ENCODE measurements at places on chromosomes 5 and 9. TPM values are rescaled to one million over a fixed set of nuclear protein-coding genes. Genes with fewer than 3 reads are reported as not detected.

SELENOP gene
- total RNA-seq: 764 TPM

PRDM9 gene
- total RNA-seq: not detected

FYB1 gene
- total RNA-seq: 3.6 TPM

RANBP3L gene
- total RNA-seq: 0.74 TPM

UBE2R2 gene
- total RNA-seq: 26.4 TPM

EPB41L4A gene
- total RNA-seq: 7.9 TPM

CCL27 gene
- 1.1 TPM for total RNA-seq

RGS7BP gene
- 5.2 TPM for total RNA-seq

IL33 gene
- total RNA-seq: 12.4 TPM

REEP5 gene
- total RNA-seq: 67.6 TPM

SCGB3A2 gene
- total RNA-seq: not detected

SVEP1 gene
- total RNA-seq: 14.2 TPM

CCDC180 gene
- 5.9 TPM for total RNA-seq

PJA2 gene
- total RNA-seq: 118 TPM

CDKN2B gene
- 1.3 TPM for total RNA-seq

INSL6 gene
- not detected for total RNA-seq

NEUROG1 gene
- total RNA-seq: not detected

TLE4 gene
- total RNA-seq: 66.2 TPM

NR5A1 gene
- 54.7 TPM for total RNA-seq

SPATA31D4 gene
- total RNA-seq: not detected

CD72 gene
- 1.2 TPM for total RNA-seq

GABRA6 gene
- total RNA-seq: not detected

CLIC3 gene
- total RNA-seq: 0.71 TPM

Measured in ovary (tissue), 10 donors.